ENCODE measurements at places on chromosomes 3 and 15.

DNA sequence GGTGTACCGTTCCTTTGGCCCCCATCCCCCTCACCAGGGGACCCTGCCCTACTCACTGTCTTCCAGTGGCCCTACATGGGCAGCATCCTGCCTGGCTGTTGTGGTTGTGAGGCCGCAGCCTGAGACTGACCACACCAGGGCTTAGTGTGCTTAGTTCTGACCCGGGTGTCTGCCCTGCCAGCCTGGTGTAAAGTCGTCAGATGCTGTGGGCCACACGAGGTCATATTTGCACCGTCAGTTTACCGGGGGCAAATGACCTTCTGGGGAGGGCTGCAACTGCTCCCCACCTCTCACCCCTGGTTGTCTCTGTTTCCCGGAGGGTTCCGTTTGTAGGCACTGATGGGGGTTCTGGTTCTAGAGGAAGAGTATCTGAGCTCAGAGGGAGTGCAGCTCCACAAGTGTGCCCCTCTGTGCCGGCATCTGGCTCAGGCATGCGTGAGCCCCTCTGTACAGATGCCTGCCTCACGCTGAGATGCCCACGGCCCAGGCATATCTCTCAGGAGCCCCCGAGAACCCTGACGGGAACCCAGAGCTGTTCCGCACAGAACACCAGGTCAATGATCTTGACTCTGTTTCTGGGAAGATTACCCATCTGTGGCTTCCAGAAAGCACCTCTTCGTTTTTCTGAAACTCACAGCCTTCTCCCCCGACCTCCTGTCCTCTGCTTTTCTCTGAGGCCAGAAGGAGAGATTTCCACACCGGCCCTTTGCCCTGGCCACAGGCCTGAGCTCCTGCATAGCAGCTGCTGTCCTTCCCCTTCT is 19.2 kb downstream of the KLF13 start:
- DNase-seq: no peak

DNA sequence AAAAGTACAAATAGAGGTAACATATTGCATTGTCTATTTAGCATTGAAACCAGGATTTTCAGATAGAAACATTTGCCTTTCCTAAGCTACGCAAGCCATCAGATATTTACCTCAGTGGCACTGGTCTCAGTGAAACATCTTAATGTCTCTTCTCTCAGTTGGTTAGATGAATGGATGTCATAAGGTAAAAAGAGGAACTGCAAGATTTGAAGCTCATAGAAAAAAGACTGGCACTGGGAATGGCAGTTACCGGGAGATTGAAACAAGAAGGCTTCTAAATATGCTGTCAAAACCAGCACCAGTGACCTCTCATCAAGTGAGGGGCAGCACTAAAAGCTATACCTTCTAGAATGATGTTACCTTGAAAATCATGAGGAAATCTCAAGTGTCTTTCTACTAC is 486.4 kb downstream of the FHIT start:
- no peak for DNase-seq

GRCh38 chr3:113437411-113437810 is 3.9 kb downstream of the CFAP44 start:
- no peak for DNase-seq

GRCh38 chr3:182954553-182955235 is 25.6 kb downstream of the DCUN1D1 start:
- DNase-seq: no peak

GRCh38 chr15:79943820-79944219 is 27.2 kb downstream of the BCL2A1 start:
- no peak for DNase-seq

Measured in omental fat pad (tissue), 4 donors.